ENCODE measurements at places on chromosomes 5 and 9. TPM values are rescaled to one million over a fixed set of nuclear protein-coding genes. Genes with fewer than 3 reads are reported as not detected.

Gene SERF1A
- 0.73 TPM for total RNA-seq

Gene ZNF483
- 0.45 TPM for total RNA-seq

Gene TUSC1
- 6.6 TPM for total RNA-seq

Gene CCNO
- total RNA-seq, result 7.4 TPM

Gene SLC6A7
- 0.05 TPM for total RNA-seq

Gene GABRA6
- not detected for total RNA-seq

Gene IFNA21
- total RNA-seq, result not detected

Gene C6
- total RNA-seq, result not detected

Gene SPACA9
- total RNA-seq, result 5.9 TPM

Gene PRR16
- total RNA-seq, result not detected

Gene RETREG1
- total RNA-seq, result 3.3 TPM

Gene AIF1L
- 1.7 TPM for total RNA-seq

Gene LRRC19
- total RNA-seq, result not detected

Gene MAP1B
- 42.4 TPM for total RNA-seq

Gene SLCO6A1
- not detected for total RNA-seq

Gene F2R
- 53.5 TPM for total RNA-seq

Gene PCDHB10
- not detected for total RNA-seq

Gene ACER2
- 3.1 TPM for total RNA-seq

Gene C9
- total RNA-seq, result not detected

Gene GPRIN1
- total RNA-seq, result 9.1 TPM

Gene IQGAP2
- total RNA-seq, result 1.8 TPM

Gene PPWD1
- total RNA-seq, result 18.9 TPM

Gene STPG3
- total RNA-seq, result not detected

Gene MTREX
- 36.2 TPM for total RNA-seq

Gene SOHLH1
- total RNA-seq, result not detected

Gene NOXA1
- total RNA-seq, result 1.5 TPM

Gene PCDHGB2
- 0.11 TPM for total RNA-seq

Gene AOPEP
- total RNA-seq, result 183 TPM

Gene NUDT2
- 23.1 TPM for total RNA-seq

Gene TJP2
- 3.7 TPM for total RNA-seq
